ENCODE measurements at places on chromosomes 6 and 20.
A peak's percentile ranks its signal among the peaks of the same experiment; 100 is the strongest.

GRCh38 chr20:32960222-32960518 is 44.1 kb downstream of the SUN5 start:
- no peak for DNase-seq

- DNase-seq = no peak
These were observed 124.1 kb upstream of the RAB32 start for GRCh38 chr6:146419576-146419975.

GRCh38 chr20:41782730-41783406 is 164.7 kb upstream of the CHD6 start:
- no peak for DNase-seq

DNA sequence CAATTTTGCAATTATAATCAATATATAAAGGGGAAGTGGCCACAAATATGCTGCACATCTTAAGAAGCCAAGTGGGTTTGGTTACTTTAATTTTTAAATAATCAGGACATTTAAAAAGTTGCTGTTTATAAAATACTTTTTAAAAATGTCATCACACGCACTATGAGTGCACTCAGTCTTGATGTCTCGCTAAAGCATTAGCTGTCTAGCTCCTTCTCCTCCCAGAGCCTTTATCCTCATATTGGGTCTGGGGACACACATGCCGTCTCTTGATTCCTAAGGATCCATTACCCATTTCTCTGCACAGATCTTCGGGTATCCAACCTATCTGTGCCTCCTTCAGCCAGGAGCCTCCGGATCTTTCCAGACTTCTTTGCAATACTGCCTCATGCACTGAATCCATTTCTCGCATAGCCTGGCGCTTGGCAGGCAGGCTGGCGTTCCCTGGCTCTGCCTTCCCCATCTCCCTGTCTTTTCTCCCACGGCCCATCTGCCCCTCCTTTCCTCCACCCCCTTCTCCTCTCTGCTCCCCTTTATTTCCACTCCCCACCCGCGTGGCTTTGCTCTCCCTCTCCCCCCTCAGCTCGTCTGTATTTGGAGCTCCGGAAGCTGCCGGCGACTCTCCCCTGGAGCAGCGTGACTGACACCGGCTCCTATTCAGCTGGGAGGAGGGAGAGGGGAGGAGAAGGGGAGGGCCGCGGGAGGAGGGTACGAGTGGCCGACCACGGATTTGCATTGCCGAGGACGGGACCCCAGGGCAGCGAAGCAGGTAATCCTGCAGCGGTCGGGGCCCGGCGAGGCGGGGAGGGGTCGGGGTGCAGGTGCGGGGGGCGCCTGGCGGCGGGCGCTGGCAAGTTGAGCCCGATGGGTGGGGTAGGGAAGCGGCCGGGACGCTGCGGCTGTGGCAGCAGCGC is at the start of gene CAP2:
CAP2 (plus strand) TSS at position 618 of the 914 bp plus-strand sequence. CDS start 27,961 bp downstream, outside the sequence.
- DNase-seq = peak; percentile 75

DNA sequence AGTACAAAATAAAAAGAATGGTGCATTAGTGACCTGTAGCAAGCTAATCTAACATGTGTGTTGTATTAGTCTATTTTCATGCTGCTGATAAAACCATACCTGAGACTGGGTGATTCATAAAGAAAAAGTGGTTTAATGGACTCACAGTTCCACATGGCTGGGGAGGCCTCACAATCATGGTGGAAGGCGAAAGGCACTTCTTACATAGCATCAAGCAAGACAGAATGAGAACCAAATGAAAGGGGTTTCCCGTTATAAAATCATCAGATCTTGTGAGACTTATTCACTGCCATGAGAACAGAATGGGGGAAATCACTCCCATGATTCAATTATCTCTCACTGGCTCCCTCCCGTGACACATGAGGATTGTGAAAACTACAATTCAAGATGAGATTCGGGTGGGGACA is 45.4 kb upstream of the AIG1 start:
- DNase-seq = no peak
